ENCODE measurements at places on chromosomes 16 and 17.

GRCh38 chr16:74759564-74759963 is 15.1 kb downstream of the FA2H start:
- DNase-seq, result no peak

DNA sequence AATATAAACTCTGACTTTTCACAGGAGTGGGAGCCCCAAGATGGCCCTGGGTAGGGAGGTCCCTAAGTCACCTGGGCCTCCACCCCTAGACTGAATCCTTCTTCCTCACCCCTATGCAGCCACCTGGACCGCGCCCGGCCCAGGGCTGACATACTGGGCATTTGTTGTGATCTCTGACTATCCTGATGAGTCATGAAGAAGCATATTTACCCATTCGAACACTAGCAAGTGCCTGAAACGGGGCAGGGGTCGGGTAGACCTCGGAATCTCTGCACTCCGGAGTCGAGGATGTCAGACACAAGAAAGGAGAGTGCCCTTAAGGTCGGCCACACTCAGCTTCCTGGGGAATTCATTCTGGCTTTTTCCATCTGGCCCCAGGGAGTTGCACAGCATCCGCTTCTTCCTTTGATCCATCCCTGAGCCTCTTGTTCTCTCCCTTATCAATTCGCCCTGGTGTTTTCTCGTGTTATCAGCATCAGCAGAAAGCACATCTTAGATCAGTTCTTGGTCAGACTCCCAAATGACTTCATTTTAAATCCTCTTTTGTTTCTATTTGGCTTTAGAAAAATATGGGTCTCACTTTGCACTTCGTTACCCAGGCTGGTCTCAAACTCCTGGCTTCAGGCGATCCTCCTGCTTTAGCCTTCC is 10.4 kb downstream of the METTL22 start:
- no peak for DNase-seq

- DNase-seq, result no peak
Observed at GRCh38 chr17:42623732-42624596, 14.5 kb downstream of the TUBG1 start.

DNA sequence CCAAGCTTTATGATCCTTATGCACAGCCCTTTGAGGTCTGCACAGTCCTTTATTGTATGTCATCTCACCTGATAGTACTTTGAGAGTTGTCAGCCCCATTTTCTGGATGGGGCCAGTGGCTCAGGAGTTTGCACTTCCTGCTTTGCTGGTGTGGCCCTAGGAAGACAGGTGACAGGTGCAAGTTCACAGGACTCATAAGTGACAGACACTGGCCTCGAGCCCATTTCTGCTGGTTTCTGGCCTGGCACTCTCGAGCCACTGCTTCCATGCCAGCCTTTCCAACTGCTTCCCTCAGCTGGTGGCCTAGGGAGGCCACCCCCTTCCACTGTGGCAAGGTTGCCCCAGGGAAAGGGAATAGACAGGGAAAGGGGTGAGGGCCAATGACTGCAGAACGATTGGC is 84.4 kb upstream of the CCL1 start:
- no peak for DNase-seq

DNA sequence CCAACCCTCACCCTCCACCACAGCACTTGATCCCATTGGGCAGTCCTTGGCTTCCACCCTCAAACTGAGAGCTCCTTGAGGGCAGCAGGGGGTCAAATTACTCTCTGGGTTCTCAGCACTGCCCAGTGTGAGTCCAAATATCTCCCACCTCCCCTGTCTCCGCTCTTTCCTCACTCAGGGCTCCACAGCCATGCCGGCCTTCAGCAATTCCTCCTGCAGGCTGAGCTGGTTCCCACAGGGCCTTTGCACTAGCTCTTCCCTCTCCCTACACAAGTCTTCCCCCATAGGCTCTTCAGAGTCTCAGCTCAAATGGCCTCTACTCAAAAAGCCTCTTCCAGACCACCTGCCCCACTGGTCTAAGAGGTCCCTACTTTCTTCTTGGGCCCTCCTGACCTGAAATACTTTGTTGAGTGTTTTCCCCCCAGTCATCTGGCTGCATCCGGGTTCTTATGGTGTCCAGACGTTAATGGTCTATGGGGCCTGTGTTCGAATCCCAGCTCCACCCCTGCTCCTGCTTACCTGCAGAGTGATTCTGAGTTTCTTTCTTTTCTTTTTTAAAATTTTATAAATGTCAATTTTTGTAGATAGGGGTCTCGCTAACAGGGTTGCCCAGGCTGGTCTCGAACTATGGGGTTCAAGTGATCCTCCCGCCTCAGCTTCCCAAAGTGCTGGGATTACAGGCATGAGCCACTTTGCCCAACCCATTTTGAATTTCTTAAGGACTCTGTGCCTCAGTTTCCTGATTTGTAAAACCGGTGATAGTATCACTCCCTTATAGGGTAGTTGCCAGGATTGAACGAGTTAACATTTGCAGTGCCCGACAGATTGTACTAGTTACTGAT is 973 bp upstream of the IL4R start:
- no peak for DNase-seq

GRCh38 chr17:33874617-33875060 is 380.4 kb upstream of the CCL2 start:
- no peak for DNase-seq

DNA sequence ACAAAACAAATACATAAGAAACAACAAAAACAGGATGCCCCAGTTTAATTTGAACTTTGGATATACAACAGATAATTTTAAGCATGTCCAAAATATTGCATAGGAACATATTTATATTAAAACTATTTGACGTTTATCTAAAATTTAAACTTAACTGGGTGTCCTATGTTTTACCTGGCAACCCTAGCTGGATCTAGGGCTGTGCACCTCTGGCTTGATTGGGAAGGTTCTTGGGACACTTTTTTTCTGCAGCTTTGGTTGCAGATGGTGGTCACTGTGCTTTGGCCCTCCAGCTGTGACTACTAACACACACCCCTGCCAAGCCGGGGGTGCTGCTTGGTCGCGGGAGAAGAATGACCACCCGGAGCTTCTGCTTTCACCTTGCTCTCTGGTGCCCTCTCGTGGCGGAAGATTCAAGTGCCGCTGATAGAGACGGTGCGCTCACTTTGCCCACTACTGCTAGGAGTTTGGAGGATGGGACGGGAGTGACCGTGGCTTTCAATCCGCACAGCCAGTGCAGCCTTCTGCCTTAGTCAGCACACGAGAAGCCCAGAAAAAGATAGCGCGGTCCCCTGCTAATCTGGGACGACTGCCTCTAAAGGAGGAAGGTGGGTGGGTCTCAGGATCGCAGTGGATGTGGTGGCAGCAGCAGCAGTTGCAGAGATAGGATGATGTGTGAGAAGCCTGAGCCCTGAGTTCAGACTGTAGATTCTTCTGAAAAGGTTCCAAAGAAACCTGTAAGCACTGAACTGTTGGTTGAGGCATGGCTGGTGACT is 6.7 kb downstream of the SPACA3 start:
- peak; percentile 79 for DNase-seq

GRCh38 chr16:50289950-50290764 is 23.8 kb downstream of the ADCY7 start:
- DNase-seq, result no peak

GRCh38 chr17:49459401-49459984 is 35.6 kb upstream of the NGFR start:
- DNase-seq, result no peak

DNA sequence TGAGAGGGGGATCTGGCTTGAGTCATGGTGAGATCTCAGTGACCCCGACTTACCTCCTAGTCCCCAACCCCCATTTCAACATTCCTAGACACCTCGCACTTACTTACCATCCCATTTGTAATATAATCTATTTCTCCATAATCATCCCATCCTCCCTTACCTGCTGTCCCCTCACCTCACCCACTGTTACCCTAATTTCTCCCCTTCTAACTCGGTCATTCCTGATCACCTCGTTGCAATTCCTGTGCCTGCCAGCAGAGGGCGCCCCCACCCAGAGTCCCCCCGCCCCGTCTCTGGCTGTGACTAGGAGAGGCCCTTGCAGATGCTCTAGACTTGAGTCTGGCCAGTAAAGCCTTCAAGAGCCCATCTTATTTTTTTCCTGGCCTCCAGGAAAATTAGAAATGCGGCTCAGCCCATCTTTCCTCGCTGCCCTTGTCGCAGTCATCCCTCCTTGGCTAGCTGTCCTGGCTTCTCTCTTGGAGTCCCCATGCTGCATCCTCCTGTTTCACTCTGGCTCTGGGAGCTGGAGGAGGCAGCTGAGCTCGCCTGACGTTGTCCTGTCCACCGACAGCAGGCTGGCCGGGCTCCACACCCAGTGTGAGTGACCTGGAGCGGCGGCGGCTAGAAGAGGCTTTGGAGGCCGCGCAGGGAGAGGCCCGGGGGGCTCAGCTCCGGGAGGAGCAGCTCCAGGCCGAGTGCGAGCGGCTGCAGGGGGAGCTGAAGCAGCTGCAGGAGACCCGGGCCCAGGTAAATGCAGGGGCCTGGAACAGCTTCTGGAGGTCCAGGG is 5.0 kb downstream of the TBKBP1 start:
- DNase-seq, result peak; percentile 69

DNA sequence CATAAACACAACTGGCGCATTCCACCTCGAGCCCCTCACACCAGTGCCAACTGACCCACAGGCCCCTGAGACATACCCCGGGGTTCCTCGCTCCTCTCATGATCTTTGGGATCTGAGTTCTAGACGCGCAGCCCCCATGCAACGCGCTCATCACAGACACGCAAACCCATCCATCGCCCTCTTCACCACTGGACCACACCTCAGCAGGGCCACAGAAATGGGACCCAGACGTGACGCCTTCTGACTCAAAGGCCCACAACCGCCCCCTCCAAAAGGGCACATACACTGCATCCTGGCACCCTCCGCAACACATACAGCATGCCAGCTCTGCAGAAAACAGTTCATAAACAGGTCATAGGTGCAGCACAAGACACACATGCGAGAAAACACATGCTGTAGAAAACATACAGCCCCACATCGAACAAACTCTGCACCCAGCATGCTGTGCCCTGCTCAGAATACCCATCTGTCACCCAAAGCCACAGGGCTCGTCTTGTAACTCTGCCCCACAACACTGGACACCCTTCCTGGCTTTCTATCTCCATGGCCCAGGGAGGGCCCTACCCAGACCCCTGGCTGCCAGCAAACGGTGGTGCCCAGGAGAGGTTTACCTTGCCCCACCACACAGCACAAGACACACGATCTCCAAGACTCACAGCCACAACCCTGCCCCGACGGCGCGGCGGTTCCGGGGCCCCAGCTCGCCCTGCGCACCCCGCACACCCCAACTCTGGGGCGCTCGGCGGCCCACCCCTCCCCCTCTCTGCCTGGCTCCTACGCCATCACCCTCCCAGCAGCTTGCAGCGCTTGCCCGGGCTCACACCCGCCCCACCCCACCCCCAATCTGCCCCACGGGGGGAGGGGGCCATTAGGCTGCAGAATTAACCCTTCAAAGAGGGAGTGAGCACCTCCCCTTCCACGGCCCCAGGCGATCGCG is 887 bp downstream of the ZBTB4 start:
- DNase-seq, result peak; percentile 80

GRCh38 chr17:19248928-19249574 is 11.9 kb downstream of the EPN2 start:
- DNase-seq, result no peak

GRCh38 chr16:82007189-82007588 is 4.1 kb downstream of the SDR42E1 start:
- no peak for DNase-seq

DNA sequence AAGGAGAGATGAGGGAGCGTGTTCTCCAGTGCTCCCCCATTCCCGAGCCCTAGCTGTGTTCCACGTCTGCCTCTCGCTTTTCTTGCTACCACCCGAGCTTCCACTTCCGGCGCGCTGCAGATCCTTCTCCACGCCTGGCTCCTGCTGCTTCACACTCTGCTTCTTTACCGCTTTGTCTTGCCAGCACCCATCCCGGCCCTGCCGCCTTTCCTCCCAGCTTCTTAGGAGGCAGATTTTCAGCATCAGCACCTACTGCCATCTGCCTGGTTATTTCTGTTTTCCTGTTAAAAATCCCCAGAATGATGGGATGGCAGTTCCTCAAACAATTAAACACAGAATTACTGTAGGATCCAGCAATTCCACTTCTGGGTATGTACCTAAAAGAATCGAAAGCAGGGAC is 64.7 kb downstream of the ELAC2 start:
- no peak for DNase-seq

DNA sequence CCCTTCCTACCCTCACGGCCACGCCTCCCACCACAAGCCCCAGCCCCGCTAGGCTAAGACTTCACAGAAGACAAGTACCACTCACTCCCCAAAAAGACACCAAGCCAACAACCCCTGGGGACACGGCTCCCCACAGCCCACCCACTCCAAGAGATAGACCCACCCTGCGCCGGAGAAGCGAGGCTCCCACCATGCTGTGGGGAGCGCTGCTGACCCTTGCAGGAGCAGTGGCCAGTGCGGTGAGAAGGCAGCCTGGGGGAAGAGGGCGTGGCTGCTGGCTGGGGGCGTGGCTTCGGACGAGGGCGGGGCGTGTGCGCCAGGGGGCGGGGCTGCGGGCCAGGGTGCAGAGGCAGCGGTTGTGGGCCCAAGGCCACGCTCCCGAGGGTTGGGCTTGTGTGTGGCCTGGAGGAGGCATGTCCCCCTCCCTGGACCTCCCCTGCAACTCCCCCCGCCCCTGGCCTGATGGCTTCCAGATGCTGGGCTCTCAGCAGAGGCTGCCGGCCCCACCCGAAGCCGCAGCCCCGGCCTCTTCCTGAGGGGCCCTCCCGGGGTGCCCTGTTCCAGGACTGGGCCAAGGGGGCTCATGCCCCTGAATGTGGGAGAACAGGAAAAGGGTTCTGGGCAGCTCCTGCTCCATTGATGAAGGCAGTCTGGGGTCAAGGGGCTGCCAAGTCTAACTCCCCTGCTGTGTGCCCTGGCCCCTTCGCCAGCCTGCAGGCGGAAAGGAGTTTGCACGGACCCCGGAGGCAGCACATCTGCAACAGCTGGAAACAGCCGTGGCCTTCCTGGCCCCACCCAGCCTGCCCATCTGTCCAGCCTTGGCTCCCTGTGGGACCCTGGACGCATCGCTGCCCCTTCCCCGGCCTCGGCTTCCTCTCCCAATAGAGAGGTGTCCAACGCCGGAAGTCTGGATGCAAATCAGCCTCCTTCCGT is 9.1 kb downstream of the TFAP4 start:
- no peak for DNase-seq
